Right ventricle myocardium superior (tissue), 1 donor: ENCODE measurements at places on chromosomes 11 and 22. TPM values are rescaled to one million over a fixed set of nuclear protein-coding genes. Genes with fewer than 3 reads are reported as not detected.

DNA sequence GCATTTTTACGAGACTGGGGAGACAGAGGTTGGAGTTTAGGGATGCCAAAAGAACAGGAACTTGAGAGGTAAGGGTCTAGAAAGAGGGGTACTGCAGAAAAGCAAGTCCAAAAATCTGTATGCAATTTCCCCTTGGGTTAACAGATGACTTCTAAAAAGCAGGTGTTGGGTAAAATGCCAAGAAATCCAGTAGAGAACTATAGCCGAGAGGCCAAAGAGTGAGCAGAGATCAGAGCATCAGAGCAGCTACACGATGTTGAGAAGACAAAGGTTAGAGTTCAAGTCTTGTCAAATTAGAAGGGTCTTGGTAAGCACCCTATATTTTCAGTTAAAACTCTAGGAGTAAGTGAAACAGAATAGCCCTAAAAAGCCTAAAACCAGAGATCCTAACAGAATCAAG, 145.2 kb downstream of the FCHSD2 start:
- DNase-seq = no peak

- peak; percentile 88 for DNase-seq
These were observed 2.0 kb downstream of the HEPN1 start for GRCh38 chr11:124920870-124921609.

- peak; percentile 55 for DNase-seq
These were observed 331.9 kb downstream of the CNTN5 start for GRCh38 chr11:99352642-99353041.

DNA sequence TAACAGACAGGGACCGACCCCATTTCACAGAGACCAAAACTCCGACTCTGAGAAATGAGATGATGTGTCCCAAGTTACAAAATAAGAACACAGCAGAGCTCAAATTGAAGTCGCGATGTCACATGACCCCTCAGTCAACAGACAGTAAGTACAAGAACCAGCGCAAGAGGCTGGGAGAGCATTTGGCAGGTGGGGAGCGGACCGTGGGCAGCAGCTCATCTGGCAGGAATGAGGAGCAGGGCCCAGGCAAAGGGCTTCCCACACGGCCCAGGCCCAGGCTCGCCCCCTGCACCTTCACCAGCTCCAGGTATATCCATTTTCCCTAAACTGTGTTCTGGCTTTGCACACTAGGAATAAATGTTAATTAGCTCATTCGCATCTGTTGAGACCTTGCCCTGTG, 34.3 kb downstream of the SCUBE1 start:
- no peak for DNase-seq

DNA sequence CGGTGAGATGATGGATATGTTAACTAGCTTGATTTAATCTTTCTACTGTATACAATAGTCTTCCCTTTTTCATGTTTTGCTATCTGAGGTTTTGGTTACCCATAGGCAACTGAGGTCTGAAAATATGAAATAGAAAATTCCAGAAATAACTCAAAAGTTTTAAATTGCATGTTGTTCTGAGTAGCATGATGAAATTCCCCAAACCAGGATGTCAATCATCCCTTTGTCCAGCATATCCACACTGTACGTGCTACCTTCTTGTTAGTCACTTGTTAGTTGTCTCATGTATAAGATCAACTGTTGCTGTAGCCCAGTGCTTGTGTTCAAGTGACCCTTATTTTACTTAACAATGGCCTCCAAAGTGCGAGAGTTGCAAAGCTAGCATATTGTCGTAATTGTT, 21.2 kb upstream of the OR10W1 start:
- DNase-seq = no peak

GRCh38 chr22:49838771-49839717, 11.4 kb upstream of the BRD1 start:
- peak; percentile 40 for DNase-seq

DNA sequence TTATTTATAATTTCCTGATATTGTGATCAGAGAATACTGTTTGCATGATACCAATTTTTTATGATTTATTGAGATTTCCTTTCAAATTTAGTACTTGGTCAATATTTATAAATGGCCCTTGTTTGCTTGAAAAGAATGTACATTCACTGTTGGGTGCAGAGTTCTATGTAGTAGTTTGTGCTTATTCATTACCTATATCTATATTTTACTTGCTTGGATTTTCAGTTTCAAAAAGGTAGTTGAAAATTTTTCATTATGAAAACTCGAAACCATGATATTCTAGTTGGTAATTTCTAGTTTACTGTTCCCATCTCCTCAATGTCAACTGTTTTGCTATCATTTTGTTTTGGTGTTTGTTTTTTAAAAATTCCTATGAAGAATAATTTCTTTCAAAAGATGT, 155.7 kb downstream of the AASDHPPT start:
- no peak for DNase-seq

GRCh38 chr11:128854841-128855240, 12.3 kb downstream of the KCNJ1 start:
- no peak for DNase-seq

GRCh38 chr11:132942611-132943356, 589.5 kb downstream of the OPCML start:
- DNase-seq = no peak

The CCDC87 gene
- 0.24 TPM for total RNA-seq

The RPS6KB2 gene
- total RNA-seq = 24.6 TPM
